ENCODE measurements at places on chromosomes 1 and 21.
A peak's percentile ranks its signal among the peaks of the same experiment; 100 is the strongest.

DNA sequence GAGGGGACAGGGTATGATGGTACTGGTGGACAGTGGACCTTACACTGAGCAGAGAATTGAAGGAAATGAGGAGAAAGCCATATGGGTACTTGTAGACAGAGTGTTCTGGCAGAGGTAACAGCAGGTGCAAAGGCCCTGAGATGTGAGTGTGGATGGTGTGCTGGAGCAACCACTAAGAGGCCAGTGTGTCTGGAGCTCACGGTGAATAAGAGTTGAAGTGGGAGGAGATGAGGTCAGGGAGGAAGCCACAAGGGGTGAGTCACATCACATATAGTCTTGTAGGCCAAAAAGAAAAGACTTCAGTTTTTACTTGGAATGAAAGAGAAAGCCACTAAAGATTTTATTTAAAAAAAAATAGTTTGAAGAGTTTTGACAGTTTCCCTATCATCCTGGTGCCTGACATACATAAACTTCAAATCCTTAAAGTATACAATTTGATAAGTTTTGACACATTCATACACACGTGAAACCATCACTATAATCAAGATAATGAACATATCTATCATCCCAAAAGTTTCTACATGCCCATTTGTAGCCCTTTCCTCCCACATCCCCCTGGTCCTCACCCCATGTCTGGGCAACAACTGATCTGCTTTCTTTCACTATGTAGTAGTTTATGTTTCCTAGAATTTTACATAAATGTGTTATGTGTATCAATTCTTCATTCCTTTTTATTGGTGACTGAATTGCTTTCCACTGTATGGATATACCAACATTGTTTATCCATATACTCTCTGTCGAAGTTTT is 148.4 kb downstream of the GPATCH2 start:
- DNase-seq = no peak

GRCh38 chr21:42527489-42528158 is 14.0 kb downstream of the SLC37A1 start:
- DNase-seq = no peak

GRCh38 chr1:928825-929661 is 5.3 kb downstream of the SAMD11 start:
- DNase-seq = no peak

- DNase-seq = no peak
Observed at GRCh38 chr21:33315946-33316710, 8.6 kb upstream of the IFNAR1 start.

GRCh38 chr1:16075337-16076030 is 2.0 kb upstream of the FAM131C start:
- peak; percentile 55 for DNase-seq

- DNase-seq = no peak
Observed at GRCh38 chr1:94852788-94853187, 32.6 kb downstream of the SLC44A3 start.

DNA sequence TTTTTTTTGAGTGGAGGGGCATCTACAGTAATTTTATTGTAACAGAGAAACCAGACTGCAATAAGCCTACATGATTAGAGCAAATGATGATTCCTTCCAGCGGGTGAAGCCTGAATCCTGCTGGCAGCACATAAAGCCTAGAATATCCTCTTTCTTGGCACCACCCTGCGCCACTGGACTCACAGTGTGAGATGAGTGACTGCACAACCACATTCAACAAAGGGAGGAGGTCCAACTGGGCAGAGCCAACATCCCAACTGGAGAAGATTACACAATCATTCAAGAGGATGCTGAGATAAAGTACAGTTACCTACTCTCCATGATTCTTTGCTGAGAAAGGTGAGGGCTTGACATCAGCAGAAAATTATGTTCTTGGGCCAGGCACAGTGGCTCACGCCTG is 67.4 kb downstream of the TNFSF4 start:
- no peak for DNase-seq

- no peak for DNase-seq
Observed at GRCh38 chr1:48080331-48081255, 83.4 kb upstream of the TRABD2B start.

DNA sequence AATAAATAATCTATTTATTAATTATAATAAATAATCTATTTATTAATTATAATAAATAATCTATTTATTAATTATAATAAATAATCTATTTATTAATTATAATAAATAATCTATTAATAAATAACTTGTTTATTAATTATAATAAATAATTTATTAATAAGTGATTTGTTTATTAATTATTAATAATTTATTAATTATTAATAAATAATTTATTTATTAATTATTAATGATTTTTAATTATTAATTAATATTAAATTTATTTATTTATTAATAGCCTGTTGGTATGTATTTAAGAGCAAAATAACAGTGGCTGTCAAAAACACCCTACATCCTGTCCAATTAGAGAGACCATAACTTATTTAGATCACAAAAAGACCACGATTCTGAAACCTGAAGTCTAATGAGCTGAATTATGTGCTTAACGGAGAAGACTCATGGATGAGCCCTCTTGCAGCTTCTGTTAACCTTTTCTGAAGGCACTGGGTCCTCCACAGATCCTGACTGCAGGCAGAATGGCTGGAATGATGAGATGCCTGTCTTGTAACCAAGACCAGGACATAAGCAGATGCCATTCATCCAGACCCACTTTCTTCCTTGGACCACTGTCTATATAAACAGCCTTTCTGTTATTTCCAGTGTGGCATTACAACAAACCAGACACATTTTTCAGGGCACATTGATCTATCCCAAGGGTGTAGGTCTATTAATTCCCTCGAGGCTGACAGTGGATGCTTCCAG is 134.2 kb downstream of the SETD4 start:
- no peak for DNase-seq

DNA sequence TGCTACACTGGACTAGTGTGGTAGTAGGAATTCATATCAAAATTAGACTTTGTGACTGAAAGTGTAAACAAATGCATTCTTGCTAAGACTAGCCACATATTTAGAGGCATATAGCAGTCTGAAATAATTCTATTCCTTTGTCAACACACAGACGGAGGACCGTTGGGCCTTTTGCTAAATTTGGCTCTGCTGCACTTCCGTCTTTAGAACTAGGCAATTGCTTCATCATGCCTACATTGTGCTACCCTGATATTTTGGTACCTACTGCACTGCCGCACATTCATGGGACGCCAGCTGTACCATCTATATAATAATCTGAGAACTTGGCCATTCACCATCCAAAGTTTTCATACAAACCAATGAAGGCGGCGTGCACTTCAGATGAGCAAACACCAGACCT is 346.8 kb downstream of the KIF26B start:
- DNase-seq = peak; percentile 56

GRCh38 chr1:52192436-52192835 is 50.5 kb downstream of the ZFYVE9 start:
- DNase-seq = no peak

DNA sequence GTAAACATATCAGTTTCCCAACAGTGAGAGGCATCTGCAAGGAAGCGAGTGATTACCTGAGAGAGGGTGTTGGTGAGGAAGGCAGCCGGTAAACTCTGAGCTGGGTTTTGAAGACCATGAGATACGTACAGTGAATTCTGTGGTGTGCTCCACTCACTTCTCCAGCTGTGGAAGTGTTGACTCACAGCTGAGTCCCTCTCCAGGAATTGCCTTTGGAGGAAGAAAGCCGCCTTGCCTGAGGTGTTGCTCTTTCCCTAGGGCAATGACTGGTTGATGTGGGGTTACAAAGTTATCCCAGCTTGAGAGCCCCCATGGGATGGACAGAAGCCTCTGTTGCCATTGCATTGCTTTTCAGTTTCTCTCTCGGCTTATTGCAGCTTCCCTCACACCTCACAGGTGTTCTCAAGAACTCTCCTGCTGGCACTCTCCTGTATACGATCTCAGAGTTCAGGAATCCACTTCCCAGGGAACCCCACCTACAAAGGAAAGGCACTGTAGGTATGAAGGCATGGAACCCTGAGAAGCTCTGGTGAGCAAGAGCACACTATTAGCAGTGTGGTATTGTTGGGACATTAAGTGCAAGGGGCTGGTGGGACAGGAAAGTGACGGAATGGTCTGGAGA is 10.8 kb downstream of the NHLH1 start:
- DNase-seq = no peak

- no peak for DNase-seq
Observed at GRCh38 chr1:31683997-31684396, 19.8 kb downstream of the COL16A1 start.
